ENCODE measurements at places on chromosomes 4 and X.

DNA sequence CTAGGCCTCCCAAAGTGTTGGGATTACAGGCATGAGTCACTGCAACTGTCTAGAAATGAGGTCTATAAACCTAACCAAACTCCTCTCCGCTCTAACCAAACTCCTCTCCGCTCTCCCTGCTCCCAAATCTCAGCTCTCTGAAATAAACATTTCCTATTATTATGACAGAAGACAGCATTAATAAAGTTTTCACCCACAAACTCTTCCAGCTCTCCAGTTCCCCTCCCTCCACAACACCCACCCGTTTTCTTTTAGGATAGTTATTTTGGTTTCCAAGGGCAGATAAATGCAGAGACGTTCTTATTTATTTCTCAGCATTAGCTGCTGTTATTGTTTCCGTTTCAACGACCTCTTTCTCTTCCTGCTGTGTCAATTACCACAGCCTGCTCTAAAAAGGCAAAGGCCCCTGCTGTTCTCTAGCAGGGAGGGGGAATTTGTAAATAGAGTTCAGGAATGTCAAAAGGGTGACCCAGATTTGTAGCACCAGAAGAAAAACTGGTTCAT, 13.3 kb upstream of the SCD5 start:
- no peak for DNase-seq

- DNase-seq = no peak
Observed at GRCh38 chr4:187491959-187492358, 503.6 kb upstream of the ZFP42 start.

DNA sequence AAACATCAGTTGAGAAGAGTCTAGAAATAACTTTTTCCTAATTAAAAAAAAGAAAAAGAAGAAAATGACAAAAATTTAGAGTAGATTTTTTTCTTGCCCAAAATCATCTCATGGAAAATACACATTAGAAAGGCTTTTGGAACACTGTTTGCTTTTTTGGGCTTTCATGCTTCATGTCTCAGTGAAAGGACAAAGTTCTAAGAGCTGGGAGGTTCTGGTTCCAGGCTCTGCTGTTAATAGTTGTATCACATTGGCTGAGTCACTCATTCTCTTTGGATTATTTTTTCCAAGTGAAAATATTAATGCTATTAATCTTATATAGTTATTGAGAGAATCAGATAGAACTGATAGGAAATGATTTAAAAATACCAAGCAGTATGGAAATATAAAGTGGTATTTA, 32.9 kb upstream of the ETNPPL start:
- no peak for DNase-seq

DNA sequence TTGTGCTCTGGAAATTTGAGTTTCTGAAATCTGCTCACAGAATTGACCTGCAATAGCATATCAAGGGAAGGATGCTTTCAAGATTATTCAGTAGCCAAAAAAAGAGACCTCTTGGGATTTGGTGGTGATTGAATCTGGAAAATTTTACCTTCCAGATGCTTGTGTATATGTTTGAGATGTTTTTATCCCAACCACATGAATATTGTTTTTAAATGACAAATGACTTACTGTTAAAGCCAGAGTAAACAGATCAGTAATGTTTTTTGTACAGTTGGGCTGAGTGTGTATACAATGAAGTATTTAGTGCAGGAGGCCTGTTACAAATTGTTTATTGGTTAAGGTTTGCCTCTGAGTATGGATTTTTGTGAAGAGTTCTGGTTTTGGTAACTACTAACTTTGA, 126.5 kb downstream of the CBR4 start:
- no peak for DNase-seq

GRCh38 chr4:56530269-56531148, 24.9 kb downstream of the ARL9 start:
- peak; percentile 76 for DNase-seq

DNA sequence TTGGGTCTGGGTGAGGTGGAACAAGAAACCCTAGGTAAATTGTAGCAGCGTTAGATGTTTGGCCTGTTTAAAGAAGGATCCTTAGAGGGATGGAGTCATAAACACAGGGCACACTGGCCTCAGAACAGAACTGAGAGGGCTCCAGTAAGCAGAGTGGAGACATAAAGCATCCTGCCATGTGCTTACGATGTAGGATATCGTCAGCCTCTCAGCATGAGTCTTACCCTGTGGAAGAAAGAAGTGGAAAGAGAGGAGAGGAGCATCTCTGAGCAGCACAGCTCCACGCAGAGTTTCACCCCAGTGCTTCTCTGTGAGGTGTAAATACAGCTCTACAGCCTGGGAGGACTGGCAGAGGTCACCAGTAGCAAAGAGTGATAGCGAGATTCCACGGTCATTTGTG, 27.8 kb upstream of the SORBS2 start:
- no peak for DNase-seq

DNA sequence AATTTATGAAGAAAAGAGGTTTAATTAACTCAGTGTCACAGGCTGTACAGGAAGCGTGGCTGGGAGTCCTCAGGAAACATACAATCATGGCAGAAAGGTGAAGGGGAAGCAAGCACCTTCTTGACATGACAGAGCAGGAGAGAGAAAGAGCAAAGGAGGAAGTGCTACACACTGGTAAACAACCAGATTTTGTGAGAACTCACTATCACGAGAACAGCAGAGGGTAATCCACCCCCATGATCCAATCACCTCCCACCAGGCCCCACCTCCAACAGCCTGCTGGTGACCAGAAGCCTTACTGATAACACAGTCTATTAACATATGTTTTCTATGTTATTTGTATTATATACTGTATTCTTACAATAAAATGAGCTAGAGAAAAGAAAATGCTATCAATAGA, 254.8 kb downstream of the PCDH10 start:
- no peak for DNase-seq

GRCh38 chr4:7828011-7828720, 111.5 kb downstream of the AFAP1 start:
- DNase-seq = peak; percentile 83

DNA sequence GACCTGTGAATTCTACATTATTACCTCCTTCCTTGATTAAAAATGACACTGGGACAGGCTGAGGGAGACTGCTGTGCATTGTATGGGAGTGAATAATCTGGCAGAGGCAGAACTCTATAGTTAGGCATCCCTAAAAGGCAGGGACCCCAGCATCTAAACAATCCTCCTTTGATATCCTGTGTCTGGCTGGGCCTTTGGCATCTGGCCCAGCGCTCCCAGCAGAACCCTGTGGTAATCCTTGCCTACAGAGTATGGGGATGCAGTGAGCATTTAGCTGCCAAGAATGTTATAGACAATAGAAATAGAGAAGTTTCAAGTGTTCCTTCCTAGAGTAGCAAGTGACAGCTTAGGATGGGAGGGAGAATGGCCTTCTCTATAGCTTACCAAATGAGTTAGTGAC, 38.5 kb downstream of the ZCCHC12 start:
- no peak for DNase-seq

DNA sequence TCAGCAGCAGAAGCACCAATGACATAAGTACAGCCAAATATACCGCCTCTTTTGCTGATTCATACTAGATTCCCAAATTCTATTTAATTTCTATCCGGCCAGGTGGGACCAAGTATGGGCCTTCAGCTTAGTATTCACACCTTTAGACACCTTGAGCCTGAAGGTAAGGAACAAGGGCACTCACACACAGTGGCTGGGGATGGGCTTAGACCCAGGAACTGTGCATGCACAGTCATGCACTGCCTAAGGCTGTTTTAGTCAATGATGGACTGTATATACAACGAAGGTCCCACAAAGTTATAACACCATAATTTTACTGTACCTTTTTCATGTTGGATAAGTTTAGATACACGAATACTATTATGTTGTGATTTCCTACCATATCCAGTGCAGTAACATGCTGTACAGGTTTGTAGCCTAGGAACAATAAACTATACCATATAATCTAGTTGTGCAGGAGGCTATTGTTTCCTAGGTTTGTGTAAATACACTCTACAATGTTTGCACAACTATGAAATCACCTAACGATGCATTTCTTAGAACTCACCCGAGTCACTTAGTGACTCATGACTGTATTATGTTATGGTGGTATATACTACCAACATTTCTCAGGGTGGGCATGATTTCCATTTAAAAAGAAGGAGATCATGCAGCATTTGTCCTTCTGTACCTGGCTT, 9.7 kb upstream of the CLNK start:
- DNase-seq = no peak

GRCh38 chr4:122728856-122729255, 3.6 kb upstream of the BBS12 start:
- DNase-seq = no peak

GRCh38 chrX:9676738-9677097, 88.9 kb downstream of the GPR143 start:
- DNase-seq = no peak

- DNase-seq = no peak
Observed at GRCh38 chr4:38846015-38846414, 10.6 kb downstream of the TLR6 start.

- no peak for DNase-seq
Observed at GRCh38 chrX:118207831-118208453, 91.3 kb upstream of the KLHL13 start.

DNA sequence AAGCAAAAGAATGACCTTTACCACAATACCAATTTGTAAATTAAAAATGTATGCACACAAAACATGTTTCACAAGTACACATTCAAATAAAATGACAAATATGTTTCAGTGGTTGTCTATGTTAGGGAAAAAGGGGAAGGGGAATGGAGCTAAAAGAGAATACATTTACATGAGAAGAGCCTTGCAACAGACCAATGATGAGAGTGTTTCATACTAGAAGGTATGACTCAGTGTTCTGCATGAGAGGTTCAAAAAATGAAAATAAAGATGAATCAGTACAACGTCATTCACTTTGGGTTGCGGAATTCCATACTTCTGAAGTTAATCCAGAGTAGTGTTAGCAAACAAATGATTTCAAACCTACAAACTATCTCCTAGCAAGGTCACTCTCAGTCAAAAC, 51.7 kb downstream of the RPGR start:
- peak; percentile 67 for DNase-seq

DNA sequence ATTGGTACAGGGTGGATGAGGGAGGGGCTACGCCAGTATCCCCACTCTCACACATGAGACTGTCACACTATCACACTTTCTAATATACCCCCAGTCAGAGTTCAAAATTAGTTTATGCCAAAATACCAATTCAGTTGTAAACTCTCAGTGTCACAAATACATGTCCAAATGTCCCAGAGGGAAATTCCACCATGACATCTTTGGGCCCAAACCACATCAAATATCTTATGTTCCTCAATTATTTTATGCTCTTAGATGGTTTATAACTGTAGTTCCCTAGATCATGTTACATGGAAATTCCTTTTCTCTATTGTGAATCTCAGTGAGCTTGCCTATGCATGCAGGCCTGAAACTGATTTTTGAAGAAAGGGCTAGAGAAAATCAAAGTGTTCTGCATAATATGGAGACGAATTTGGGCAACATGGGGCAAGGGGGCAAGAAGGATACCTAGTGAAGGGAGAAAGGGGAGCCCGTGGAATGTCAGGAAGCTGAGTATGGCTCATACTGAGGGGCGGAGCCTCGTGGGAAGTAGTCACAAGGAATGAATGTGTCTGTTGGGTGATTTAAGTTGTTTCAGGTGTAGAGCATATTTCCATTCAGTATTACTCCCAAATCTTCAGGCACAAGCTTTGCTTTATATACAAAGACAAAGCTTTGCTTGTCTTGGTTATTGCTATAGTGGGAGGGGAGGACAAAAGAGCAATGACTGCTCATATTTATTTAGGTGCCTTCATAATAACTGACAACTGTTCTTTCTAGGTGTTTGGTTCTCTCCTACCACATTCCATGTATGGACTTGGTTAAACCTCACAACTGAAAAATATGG, 40.8 kb downstream of the CLNK start:
- DNase-seq = peak; percentile 48

DNA sequence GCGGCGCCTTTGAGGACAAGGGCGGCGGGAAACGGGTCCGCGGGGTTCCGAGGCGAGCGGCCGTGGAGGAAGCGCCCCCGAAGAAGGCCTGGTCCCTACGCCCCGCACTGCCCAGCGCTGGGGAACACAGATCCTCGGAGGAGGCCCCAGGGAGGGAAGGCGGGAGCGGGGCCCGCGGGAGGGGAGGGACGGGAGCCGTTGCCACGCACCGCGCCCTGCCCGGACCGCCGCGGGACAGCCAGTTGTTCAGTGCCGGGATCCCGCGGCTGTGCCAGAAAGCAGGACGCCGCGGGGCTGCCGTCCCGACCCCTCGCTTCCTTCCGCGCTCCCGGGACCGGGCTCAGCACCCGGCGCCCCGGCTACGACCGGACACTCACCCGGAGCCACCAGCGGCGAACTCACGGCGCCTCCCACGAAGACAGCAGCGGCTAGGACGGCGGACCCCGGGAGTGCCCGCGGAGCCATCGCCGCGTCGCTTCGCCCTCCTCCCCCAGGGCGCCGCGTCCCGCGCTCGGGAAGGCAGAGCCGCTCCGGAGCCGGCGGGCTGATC, 278 bp downstream of the RELL1 start:
- peak; percentile 71 for DNase-seq

GRCh38 chrX:39140581-39140980, 339.3 kb downstream of the MID1IP1 start:
- no peak for DNase-seq

DNA sequence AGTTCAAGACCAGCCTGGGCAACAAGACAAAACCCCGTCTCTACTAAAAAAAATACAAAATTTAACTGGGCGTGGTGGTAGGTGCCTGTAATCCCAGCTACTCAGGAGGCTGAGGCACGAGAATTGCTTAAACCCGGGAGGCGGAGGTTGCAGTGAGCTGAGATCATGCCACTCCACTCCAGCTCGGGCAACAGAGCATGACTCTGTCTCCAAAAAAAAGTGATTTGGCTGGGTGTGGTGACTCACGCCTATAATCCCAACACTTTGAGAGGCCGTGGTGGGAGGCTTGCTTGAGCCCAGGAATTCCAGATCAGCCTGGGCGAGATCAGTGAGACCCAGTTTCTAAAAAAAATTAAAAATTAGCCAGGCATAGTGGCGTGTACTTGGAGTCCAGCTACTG, 4.1 kb downstream of the OPHN1 start:
- no peak for DNase-seq

DNA sequence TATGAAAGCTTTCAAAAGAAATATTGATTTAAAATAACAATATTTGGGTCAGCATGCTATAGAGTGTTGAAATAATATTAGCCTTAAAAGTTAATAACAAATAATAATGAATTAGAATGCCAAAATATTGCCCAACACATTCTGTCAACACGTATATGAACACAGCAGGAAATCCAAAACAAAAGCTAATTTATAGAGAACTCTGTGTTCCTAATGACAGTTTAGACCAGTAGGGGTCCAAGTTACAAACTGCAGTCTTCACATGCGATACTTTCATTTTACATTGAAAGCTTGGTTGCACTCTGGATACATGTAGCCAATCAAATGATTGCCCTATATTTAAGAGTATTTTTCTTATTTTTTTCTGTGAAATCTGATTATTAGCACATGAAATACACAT, 274.4 kb downstream of the DCTD start:
- DNase-seq = no peak

Data from suppressor macrophage treated with lipopolysaccharide for 1 hour (primary cell).